ENCODE measurements at places on chromosomes 7 and 10. TPM values are rescaled to one million over a fixed set of nuclear protein-coding genes. Genes with fewer than 3 reads are reported as not detected.

The PON1 gene
- total RNA-seq: not detected

The CLDN3 gene
- total RNA-seq: 10.6 TPM

The COL13A1 gene
- 14.1 TPM for total RNA-seq

The TMEM72 gene
- 0.67 TPM for total RNA-seq

The CCT6A gene
- 130 TPM for total RNA-seq

The AGBL3 gene
- 3.7 TPM for total RNA-seq

The KIFBP gene
- total RNA-seq: 21.4 TPM

The AKR1D1 gene
- total RNA-seq: not detected

The HMX3 gene
- not detected for total RNA-seq

The CPA2 gene
- 0.73 TPM for total RNA-seq

The SPDYE6 gene
- not detected for total RNA-seq

The SGCE gene
- 51.3 TPM for total RNA-seq

The VOPP1 gene
- total RNA-seq: 43.1 TPM

The CPA4 gene
- 4.1 TPM for total RNA-seq

The RAPGEF5 gene
- total RNA-seq: 6.1 TPM

The PVRIG gene
- not detected for total RNA-seq

Measured in mesothelial cell of epicardium (in vitro differentiated cells).